ENCODE measurements at places on chromosomes 6 and 20.
A peak's percentile ranks its signal among the peaks of the same experiment; 100 is the strongest.

- no peak overlapping the region for H3K27ac ChIP-seq
- peaks cover 37% of the 10 kb centered on the region for H3K4me1 ChIP-seq
- H3K27me3 ChIP-seq: no peaks in the 10 kb centered on the region
- H3K4me3 ChIP-seq: no peak overlapping the region
- DNase-seq: no peak
- no peaks in the 10 kb centered on the region for H3K36me3 ChIP-seq
Observed at GRCh38 chr6:140855520-140855919, 1277.2 kb upstream of the GJE1 start.

DNA sequence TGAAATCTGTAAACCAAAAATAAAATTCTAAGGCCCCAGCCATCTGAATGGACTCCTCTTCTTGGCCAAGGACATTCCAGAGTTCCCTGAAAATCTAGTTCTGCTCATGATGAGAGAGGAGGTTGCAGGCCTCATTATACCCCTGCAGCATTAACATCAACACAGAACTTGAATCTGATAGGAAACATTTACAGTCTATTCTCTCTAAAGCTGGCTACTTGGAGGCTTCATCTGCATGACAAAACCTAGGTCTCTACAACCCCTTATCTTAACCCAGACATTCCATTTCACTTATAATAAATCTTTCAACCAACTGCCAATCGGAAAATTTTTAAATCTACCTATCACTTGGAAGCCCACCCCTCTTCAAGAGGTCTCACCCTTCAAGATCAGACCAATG is 15.7 kb downstream of the RTN4IP1 start:
- H3K27ac ChIP-seq: no peak overlapping the region
- DNase-seq: no peak
- no peaks in the 10 kb centered on the region for H3K4me1 ChIP-seq
- no peak overlapping the region for H3K4me3 ChIP-seq
- H3K36me3 ChIP-seq: peaks cover 7% of the 10 kb centered on the region

DNA sequence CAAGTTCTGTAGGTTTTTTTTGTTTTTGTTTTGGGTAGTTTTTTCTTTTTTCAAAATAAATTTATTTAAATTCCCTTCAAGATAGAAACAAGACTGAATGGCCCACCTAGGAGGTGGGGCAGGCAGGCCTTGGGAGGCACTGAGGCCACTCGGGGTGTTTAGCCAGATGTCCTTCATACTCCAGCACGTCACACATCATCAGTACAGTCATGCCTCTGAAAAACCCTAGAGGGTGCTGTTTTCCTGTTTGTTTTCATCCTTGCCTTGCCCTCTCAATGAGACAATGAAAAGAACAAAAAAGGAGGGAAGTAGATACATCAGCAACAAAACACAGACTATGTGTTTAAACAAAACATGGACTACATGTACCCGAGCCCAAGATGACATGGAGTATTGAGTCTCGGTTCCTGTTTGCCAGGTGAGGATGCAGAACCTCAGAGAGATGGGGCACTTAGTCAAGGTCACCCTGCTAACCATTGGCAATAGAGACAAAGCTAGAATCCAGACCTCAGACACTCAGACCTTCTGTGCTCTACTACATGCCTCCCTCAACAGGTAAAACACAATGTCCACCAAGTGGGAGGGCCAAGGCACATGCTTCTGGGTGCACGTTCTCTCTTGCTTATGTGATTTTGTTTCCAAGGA is 26.8 kb upstream of the CLIC5 start:
- no peak overlapping the region for H3K4me3 ChIP-seq
- no peaks in the 10 kb centered on the region for H3K36me3 ChIP-seq
- no peaks in the 10 kb centered on the region for H3K4me1 ChIP-seq
- no peak overlapping the region for H3K27ac ChIP-seq
- DNase-seq: no peak

DNA sequence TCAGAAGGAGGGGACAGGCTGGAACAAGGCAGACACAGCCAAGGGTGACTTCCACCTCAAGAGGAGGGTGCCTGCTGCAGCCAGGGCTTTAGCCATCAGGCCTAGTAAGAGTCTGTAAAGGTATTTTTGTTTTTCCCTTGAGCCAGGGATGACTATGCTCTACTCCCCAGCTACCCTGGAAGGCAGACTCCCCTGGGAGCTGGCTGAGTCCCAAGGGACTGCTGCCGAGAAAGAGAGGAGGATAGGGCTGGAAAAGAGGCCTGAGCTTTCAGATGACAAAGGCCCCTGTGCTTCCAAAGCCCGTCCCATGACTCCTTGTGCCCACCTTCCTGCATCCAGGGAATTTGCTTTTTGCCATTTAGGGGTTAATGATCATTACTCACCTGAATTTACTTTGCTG is 14.0 kb upstream of the GSTA4 start:
- H3K27me3 ChIP-seq: no peaks in the 10 kb centered on the region
- no peak overlapping the region for H3K4me3 ChIP-seq
- peaks cover 17% of the 10 kb centered on the region for H3K4me1 ChIP-seq
- peaks cover 70% of the 10 kb centered on the region for H3K36me3 ChIP-seq

DNA sequence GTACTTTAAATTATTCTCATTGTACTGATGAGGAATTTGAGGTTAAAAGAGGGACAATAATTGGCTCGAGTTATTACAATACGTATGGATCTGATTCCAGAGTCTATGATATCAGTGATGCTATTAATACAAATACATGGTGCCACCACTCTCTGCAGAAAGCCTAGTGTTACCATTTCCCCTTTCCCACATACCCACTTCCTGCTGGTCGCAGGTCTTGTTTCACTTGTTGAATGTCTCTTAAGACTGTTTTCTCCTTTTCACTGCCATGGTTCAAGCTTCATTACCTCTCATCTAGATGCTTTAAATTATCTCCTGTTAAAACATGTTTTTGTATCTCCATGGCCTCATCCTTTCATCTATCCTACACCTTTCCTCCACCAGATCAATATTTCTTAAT is 62.0 kb downstream of the FHL5 start:
- no peaks in the 10 kb centered on the region for H3K36me3 ChIP-seq
- no peak overlapping the region for H3K4me3 ChIP-seq
- H3K4me1 ChIP-seq: peaks cover 8% of the 10 kb centered on the region
- H3K27ac ChIP-seq: no peak overlapping the region
- no peak for DNase-seq
- no peaks in the 10 kb centered on the region for H3K27me3 ChIP-seq

- no peaks in the 10 kb centered on the region for H3K4me1 ChIP-seq
- no peak overlapping the region for H3K4me3 ChIP-seq
- no peak overlapping the region for H3K27ac ChIP-seq
- H3K27me3 ChIP-seq: no peaks in the 10 kb centered on the region
Observed at GRCh38 chr20:13403453-13403852, 182.4 kb downstream of the ISM1 start.

GRCh38 chr6:140806431-140806830 is 1326.3 kb upstream of the GJE1 start:
- H3K36me3 ChIP-seq: no peaks in the 10 kb centered on the region
- DNase-seq: no peak
- no peaks in the 10 kb centered on the region for H3K27me3 ChIP-seq
- no peak overlapping the region for H3K27ac ChIP-seq
- no peaks in the 10 kb centered on the region for H3K4me1 ChIP-seq

DNA sequence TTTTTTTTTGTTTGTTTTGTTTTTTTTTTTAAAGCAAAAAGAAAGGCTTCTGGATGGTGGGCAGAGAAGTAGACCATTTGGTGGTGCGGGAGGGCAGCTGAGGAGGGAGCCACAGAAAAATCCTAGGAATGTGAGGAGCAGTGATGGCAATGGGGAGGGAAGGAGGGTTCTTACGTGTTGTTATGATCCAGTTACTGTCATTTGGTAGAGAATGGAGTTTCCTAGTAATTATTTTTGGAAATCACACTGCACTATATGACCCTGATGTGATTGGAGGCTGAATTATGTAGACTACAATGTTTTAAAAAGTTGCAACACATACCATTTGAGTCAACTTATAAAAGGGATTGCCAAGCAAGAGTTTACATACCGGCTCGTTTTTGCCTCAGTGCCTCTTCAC is 22.1 kb downstream of the ADGRF5 start:
- no peaks in the 10 kb centered on the region for H3K36me3 ChIP-seq
- DNase-seq: no peak
- no peaks in the 10 kb centered on the region for H3K27me3 ChIP-seq
- H3K4me1 ChIP-seq: no peaks in the 10 kb centered on the region

DNA sequence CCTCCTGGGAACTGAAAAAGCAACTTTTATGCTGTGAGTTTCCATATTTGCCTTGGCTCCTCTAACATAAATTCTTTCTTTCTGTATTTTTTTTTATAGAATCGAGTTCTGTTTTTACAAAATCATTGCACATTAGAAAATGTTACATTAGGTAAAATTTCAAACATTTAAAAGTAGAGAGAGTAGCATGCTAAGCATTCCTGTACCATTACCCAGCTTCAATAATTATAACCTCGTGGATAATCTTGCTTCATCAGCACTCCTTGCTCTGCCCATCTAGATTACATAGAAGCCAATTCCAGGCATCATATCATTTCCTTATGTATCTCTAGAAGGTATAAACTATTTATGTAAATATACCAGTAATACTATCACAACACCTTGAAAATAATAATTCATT is 15.4 kb upstream of the FBXO30 start:
- no peaks in the 10 kb centered on the region for H3K36me3 ChIP-seq
- no peak for DNase-seq
- H3K27ac ChIP-seq: no peak overlapping the region
- H3K4me1 ChIP-seq: no peaks in the 10 kb centered on the region
- no peaks in the 10 kb centered on the region for H3K27me3 ChIP-seq

- H3K27me3 ChIP-seq: no peaks in the 10 kb centered on the region
- peaks cover 7% of the 10 kb centered on the region for H3K4me1 ChIP-seq
- no peak overlapping the region for H3K4me3 ChIP-seq
- H3K27ac ChIP-seq: no peak overlapping the region
Observed at GRCh38 chr6:16998461-16998860, 103.4 kb upstream of the STMND1 start.

DNA sequence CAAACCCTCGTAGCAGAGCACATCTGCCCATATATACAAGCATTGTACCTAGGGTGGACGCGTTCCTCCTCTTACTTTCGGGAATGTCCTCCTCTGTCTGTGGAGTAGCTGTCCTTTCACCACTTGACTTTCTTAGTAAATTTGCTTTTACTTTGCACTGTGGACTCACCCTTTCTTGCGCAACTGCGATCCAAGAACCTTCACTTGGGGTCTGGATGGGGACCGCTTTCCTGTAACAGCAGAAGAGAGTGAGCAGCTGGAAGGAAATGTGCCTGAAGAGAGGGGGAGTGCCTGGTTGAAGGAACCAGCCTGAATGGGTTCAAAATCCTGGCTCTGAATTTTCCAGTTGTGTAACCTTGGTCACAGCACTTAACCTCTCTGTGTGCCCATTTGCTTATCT is 40.1 kb upstream of the PMEPA1 start:
- H3K36me3 ChIP-seq: no peaks in the 10 kb centered on the region
- H3K27me3 ChIP-seq: no peaks in the 10 kb centered on the region
- peak overlapping the region; percentile 87 for H3K27ac ChIP-seq
- peaks cover 27% of the 10 kb centered on the region for H3K4me1 ChIP-seq
- DNase-seq: no peak

- no peak overlapping the region for H3K27ac ChIP-seq
- no peak for DNase-seq
- no peak overlapping the region for H3K4me3 ChIP-seq
- peaks cover 75% of the 10 kb centered on the region for H3K27me3 ChIP-seq
Observed at GRCh38 chr20:63115651-63116411, 100.1 kb downstream of the YTHDF1 start.

GRCh38 chr6:165662749-165663376 is at the start of gene PDE10A:
PDE10A (minus strand) TSS chr6:165663241; CDS start chr6:165662811, 430 bp downstream.
- DNase-seq: peak; percentile 28
- peak within 1 kb of the TSS; percentile 10 for H3K27ac ChIP-seq
- peak within 1 kb of the TSS; percentile 60 for H3K4me3 ChIP-seq
- H3K36me3 ChIP-seq: no peaks in the 10 kb centered on the region
- no peaks in the 10 kb centered on the region for H3K27me3 ChIP-seq
- H3K4me1 ChIP-seq: peaks cover 4% of the 10 kb centered on the region

- no peak overlapping the region for H3K4me3 ChIP-seq
- no peak for DNase-seq
- no peaks in the 10 kb centered on the region for H3K27me3 ChIP-seq
- no peak overlapping the region for H3K27ac ChIP-seq
Observed at GRCh38 chr6:138017166-138017757, 90.0 kb downstream of the PERP start.

- H3K4me3 ChIP-seq: no peak overlapping the region
- no peaks in the 10 kb centered on the region for H3K27me3 ChIP-seq
- no peak for DNase-seq
- no peaks in the 10 kb centered on the region for H3K36me3 ChIP-seq
- no peak overlapping the region for H3K27ac ChIP-seq
Observed at GRCh38 chr6:81734500-81735150, 17.9 kb downstream of the TENT5A start.

- no peaks in the 10 kb centered on the region for H3K27me3 ChIP-seq
- H3K4me1 ChIP-seq: peaks cover 22% of the 10 kb centered on the region
- no peaks in the 10 kb centered on the region for H3K36me3 ChIP-seq
Observed at GRCh38 chr6:144252259-144252658, 32.9 kb upstream of the UTRN start.

DNA sequence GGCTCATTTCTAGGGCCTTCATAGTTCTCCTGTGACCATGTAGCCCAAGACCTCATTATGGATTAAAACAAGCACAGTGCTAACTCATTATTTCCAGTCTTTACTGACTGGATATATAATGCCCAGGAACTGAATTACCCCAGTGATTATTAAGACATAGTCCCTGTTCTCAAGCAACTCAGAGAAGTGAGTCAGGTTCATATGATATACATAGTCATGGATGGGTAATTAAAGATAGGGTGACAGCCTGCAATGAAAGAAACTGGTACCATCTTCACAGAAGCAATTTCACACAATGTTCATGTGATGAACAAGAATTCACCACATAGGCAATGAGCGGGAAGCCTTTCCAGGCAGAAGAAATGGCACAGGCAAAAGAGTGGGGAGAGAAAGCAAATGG is 3.5 kb downstream of the TRIM27 start:
- H3K36me3 ChIP-seq: peaks cover 58% of the 10 kb centered on the region
- no peaks in the 10 kb centered on the region for H3K27me3 ChIP-seq
- H3K4me3 ChIP-seq: no peak overlapping the region
- H3K4me1 ChIP-seq: peaks cover 29% of the 10 kb centered on the region
- no peak for DNase-seq

DNA sequence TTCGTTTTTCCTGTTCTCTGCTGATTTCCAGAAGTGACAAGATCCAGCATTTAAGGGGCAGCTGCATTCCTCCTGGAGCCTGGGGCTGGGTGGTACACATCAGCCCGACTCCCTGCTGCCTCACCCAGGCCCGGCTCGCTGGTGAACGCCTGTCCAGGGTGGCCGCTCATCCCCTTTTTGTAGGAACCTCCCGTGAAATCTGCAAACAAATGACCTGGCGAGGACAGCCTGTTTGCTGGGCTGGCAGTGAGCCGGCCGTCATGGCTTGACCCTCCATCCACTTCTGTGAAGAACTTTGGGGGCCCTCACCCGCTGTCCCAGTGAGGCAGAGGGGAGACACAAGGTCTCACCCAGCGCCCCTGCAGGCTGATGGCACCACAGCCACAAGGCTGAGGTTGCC is 39.0 kb downstream of the PYGB start:
- no peaks in the 10 kb centered on the region for H3K27me3 ChIP-seq
- H3K4me3 ChIP-seq: no peak overlapping the region
- H3K36me3 ChIP-seq: peaks cover 100% of the 10 kb centered on the region
- no peak overlapping the region for H3K27ac ChIP-seq

GRCh38 chr20:57756213-57756612 is 46.4 kb upstream of the PMEPA1 start:
- H3K36me3 ChIP-seq: no peaks in the 10 kb centered on the region
- no peak overlapping the region for H3K27ac ChIP-seq
- DNase-seq: peak; percentile 25
- H3K4me3 ChIP-seq: no peak overlapping the region
- H3K27me3 ChIP-seq: no peaks in the 10 kb centered on the region

Data from tibial artery (tissue), 4 donors.